ENCODE measurements at places on chromosomes 12 and 14. TPM values are rescaled to one million over a fixed set of nuclear protein-coding genes. Genes with fewer than 3 reads are reported as not detected.

RPL10L gene
- total RNA-seq, result not detected

MTA1 gene
- 67.6 TPM for total RNA-seq

ASPG gene
- not detected for total RNA-seq

AQP2 gene
- not detected for total RNA-seq

GRCh38 chr14:87732562-87732961 lies 260.4 kb downstream of the GALC start:
- H3K4me3 ChIP-seq, result no peak overlapping the region
- no peak for DNase-seq
- H3K27me3 ChIP-seq, result no peaks in the 10 kb centered on the region
- H3K36me3 ChIP-seq, result no peaks in the 10 kb centered on the region
- no peak overlapping the region for H3K27ac ChIP-seq

DNA sequence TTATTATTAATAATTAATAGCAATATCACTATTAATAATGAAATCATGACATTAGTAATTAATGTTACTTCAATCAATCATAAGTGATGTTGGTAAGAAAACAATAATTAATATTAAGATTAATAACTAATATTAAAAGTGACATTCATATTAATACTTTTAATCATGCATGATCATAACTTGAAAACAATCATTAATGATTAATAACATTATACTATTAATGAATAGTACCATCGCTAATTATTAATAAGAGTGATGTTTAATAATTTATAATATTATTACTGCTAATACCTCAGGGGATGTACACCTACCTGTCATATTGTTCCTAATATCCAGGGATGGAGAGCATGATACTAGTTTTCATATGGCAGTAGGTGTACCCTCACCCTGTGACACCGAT lies 10.0 kb upstream of the CLEC6A start:
- no peak overlapping the region for H3K27ac ChIP-seq
- no peak for DNase-seq
- peaks cover 3% of the 10 kb centered on the region for H3K27me3 ChIP-seq

GRCh38 chr12:91704446-91704845 lies 441.2 kb downstream of the BTG1 start:
- H3K4me3 ChIP-seq, result no peak overlapping the region
- H3K36me3 ChIP-seq, result no peaks in the 10 kb centered on the region
- H3K4me1 ChIP-seq, result no peaks in the 10 kb centered on the region
- no peak overlapping the region for H3K27ac ChIP-seq
- no peak for DNase-seq

GRCh38 chr14:24392325-24393091 lies 6.3 kb upstream of the NYNRIN start:
- DNase-seq, result peak; percentile 30
- H3K4me1 ChIP-seq, result peaks cover 29% of the 10 kb centered on the region
- H3K4me3 ChIP-seq, result no peak overlapping the region
- no peak overlapping the region for H3K27ac ChIP-seq
- peaks cover 9% of the 10 kb centered on the region for H3K27me3 ChIP-seq
